ENCODE measurements at places on chromosomes 12 and 14. TPM values are rescaled to one million over a fixed set of nuclear protein-coding genes. Genes with fewer than 3 reads are reported as not detected.

EFS gene
- polyA plus RNA-seq, result not detected

TTLL5 gene
- polyA plus RNA-seq, result 11.3 TPM

WNT5B gene
- not detected for polyA plus RNA-seq

KLRK1 gene
- 42.3 TPM for polyA plus RNA-seq

CACNA1C gene
- 0.03 TPM for polyA plus RNA-seq

GDF3 gene
- polyA plus RNA-seq, result not detected

FAM90A1 gene
- polyA plus RNA-seq, result not detected

PTPRR gene
- polyA plus RNA-seq, result not detected

SETD3 gene
- polyA plus RNA-seq, result 22.5 TPM

KRT2 gene
- polyA plus RNA-seq, result not detected

MARK3 gene
- 33.0 TPM for polyA plus RNA-seq

G2E3 gene
- 34.6 TPM for polyA plus RNA-seq

OTX2 gene
- not detected for polyA plus RNA-seq

PAN2 gene
- 13.2 TPM for polyA plus RNA-seq

FITM1 gene
- 0.54 TPM for polyA plus RNA-seq

SOAT2 gene
- polyA plus RNA-seq, result not detected

RNASE13 gene
- polyA plus RNA-seq, result not detected

DPPA3 gene
- not detected for polyA plus RNA-seq

All from naive B cell (primary cell).